HAP-1 (cell line): ENCODE measurements at places on chromosomes 3 and 15.

DNA sequence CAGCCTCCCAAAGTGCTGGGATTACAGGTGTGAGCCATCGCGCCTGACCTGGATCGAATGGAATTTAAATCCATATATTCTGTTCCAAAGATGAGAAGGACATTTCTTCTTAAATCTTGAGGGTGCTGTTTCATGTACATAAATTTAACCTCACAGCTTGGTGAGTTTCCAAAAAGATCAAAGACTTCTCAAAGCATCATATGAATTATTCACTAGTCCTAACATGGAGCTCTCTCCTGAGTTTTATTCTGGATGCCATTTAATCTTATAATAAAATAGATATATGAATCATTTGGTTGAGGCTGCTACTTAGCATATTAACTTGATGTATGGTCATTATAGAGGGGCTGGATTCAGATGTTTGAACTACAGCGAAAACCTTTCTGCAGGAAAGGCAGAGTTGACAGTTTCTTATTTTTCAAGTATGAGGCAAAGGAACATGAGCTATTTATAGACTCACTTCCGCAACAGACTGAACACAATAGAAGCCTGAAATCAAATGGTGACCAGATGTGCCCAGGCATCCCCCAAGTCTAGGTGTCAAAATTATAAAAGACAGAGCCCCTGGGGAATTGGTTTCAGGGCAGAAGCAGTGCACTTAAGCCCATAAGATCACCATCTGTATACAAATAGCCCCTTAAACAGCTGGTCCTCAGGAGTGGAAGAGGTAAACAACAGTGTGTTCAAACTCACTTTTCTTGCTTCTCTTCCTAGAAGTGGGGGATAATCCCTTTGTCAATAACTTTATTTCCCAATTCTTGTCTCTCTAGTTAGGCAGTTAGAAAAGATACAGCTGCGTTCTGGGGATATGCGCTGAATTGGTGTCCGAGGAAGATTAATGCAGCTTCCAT, 29.7 kb downstream of the STARD9 start:
- DNase-seq, result no peak

- DNase-seq, result no peak
These were observed 11.7 kb upstream of the CCK start for GRCh38 chr3:42277676-42278075.

DNA sequence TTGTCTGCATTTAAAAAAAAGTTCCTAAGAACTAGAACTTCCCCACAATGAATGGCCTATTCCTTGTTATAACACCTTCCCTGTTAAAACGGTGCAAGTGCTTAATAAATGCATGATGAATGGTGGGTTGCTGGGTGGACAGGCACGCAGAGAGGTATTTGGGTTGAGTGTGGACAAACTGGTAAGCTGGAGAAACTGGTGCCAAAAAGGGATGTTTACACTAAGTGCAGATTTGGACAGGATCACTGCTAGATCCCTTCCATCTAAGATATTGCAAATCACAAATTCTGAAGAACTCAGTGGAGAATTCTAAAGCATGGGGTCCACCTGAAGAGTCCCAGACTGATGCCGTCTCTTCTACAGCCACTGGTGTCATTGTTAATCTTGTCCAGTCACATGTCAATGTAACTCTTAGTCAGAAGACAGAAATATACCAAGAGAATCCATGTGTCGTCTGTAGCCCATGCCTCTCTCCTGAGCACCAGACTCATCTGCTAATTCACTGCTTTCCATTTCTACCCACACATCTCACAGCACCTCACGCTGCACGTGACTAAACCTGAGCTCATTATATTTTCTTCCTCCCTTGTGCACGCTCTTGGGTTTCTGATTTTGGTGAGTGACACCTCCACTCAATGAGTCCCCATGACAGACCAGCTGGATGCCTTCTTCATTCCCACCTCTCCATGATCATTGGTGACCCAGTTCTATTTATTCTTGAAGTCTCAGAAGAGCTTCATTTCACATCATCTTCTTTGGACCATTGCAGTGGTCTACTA, 328.9 kb downstream of the THSD4 start:
- DNase-seq, result no peak

GRCh38 chr15:41377978-41378377, 24.3 kb downstream of the NDUFAF1 start:
- DNase-seq, result no peak

GRCh38 chr3:19645093-19645492, 288.9 kb downstream of the EFHB start:
- DNase-seq, result no peak

DNA sequence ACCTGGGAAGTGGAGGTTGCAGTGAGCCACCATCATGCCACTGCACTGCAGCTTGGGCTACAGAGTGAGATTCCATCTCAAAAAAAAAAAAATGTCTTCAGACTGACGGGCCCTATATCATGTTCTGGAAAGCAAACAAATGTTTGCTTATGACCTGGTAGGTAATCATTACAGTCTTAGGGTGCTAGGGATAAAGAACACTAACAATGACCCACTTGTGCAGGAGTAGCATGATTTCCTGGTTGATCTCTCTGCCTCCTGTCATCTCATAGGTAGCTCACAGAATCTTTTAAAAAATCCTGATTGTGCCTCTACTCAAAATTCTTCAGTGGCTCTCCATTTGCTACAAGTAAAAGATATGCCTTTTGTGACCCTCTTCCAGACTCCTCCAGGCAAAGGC, 74.5 kb upstream of the TSPAN3 start:
- DNase-seq, result no peak

DNA sequence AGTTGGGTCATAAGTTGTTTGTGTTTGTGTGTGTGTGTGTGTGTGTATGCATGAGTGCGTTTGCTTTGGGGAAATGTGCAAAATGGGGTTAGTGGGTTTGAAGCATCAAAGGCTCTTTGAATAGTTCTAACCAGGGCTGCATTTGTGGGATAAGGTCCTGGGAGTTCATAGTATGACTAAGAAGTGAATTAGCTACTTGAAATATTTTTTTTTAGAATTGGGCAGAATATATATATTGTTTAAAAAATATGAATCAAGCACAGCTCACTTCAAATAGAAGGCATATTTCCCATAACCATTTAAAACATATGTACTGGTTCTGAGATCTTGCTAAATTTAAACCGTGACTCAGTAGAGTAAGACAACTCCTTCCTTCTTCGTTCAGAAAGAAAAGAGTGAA, 43.1 kb downstream of the IGF2BP2 start:
- DNase-seq, result no peak

DNA sequence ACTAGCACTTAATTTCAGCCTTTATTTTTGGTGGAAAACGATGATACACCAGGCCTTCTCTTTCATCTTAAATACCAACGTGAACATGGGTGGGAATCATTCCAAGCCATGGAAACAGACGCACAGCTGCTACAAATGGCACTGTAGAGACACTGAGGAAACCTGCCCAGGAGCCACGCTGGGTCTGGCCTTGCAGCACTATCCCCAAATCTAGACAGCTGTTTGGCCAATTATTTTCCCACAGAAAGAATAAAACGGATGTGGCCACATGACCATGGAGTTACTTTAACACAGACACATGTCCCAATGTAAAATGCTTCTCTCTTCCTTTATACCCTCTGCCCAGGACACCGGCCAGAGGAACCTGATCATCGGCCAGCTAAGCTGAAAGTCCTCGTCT, 83.6 kb upstream of the OCA2 start:
- DNase-seq, result no peak

DNA sequence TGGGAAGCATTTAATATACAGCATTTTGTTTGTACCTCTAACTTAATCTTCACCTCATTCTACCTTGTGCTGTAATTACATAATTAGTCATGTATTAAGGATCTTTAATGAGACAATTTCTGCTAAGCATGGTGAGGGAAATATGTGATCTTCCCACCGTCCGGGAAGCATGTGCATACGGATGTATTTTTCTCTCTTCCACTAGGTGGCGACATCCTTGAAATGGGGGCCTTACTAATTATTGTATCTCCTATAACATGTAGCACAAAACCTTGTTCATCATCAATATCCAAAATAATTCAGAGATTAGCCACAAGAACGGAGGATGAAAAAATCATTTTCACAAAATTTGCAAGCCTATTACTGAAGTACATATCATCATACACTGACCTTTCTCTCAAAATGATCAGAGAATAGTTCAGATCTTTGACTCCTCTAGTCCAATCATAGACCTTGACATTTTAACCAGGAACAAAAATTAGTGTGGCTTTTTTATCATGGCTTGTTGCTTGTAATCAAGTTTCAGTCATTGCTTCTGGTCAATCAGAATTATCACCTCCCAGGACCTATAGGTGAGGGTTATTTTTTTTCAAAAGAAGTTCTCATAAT, 148.9 kb upstream of the GBE1 start:
- peak; percentile 58 for DNase-seq

GRCh38 chr15:67098768-67099282, 33.4 kb downstream of the SMAD3 start:
- DNase-seq, result no peak

- no peak for DNase-seq
These were observed 272.3 kb downstream of the IL5RA start for GRCh38 chr3:2837910-2838309.

DNA sequence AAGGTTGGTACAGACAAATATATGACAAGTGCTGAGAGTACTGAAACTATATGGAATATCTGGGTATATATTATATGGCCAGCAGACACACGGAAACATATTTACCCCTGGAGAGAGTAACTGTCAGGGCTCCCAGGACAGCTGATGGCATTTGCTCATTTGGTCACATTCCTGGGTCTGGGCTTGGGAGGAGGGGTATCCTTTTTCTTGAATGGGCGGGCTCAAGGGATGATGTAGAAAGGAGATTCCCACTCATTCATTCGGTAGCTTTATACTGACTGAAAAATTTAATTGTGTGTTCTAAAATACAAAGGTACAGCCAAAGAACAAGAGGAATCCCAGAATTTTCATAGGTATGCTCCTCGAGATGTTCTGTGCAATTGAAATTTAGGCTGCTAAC, 131.0 kb downstream of the KCNAB1 start:
- DNase-seq, result no peak

- no peak for DNase-seq
These were observed 61.3 kb downstream of the ZDHHC19 start for GRCh38 chr3:196149831-196150301.

- no peak for DNase-seq
These were observed 244.6 kb downstream of the STXBP5L start for GRCh38 chr3:121152573-121152972.

DNA sequence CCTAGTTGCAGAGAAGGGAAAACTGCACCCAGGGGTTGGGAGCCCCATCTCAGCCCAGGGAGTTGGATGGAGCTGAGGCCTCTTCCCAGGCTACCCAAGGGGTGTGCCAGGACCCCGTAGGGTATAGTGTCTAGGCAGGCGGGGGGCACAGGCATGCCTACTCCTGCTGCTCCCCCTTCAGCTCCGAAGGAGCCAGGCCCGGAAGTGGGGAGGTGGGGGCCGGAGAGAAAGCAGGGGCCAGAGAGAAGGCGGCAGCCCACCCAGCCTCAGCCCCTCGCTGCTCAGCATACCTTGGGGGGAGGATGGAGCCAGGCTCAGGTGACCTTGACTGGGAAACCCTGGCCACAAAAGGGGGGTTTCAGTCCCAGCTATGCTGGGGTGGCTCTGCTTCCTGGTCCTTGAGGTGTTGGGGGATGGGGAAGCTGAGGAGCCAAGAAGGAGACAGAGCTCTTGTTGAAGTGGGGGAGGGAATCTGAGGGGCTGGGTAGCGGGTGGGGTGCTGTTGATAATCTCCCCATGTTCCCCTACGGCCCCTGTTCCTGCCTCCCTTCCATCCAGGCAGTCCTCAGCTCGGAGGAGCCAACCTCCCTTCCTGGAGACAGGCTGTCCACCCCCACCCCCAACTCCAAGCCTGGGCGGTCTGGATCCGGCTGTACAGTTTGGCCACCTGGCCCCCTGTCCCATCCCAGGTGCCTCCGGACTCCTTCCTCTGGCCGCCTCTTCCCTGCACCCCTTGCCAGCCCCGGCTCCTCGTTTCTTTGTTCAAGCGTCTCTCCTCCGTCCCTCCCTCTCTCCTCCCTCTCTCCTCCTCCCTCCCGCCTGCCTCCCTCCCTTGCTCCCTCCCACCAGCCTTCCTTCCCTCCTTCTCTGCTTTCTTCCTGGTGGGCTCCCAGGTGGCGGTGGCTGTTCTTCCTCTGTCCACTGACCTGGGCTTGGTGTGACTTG, 1.7 kb downstream of the SEMA3F start:
- DNase-seq, result no peak

DNA sequence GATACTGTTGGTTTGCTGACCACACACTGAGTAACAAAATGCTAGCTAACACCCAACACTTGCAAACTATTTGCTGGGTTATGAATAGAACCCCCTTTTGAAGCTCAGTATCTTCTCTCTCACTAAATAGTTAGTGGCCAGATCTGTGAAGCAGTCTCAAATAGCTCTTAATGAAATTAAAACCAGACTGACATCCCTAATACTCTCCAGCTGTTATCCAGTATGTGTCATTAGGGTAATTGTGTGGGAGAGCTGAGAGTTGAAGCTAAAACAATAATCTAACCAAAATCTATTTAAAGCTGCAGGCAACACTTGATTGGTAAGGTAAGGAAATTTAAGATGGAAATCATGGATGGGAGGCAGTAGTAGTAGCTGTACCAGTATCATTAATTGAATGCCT, 110.4 kb upstream of the RORA start:
- no peak for DNase-seq

GRCh38 chr15:43948691-43949325, 122.0 kb downstream of the WDR76 start:
- no peak for DNase-seq

DNA sequence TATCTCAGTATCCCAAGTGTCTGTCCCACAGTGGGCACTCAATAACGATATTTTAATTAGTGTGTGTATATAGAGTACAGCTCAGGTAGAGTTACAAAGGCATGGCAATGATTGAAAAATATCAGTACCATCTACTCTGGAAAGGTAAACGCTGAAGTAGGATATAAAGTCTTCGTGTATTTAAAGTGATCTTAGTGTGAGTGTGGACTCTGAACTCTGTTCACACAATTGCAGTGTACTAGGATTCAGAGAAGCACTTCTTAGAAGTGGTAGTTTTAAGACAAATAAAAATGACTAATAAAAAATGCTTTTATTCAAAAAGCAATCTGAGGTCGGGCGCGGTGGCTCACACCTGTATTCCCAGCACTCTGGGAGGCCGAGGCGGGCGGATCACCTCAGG, 62.9 kb upstream of the RAP2B start:
- DNase-seq, result no peak

DNA sequence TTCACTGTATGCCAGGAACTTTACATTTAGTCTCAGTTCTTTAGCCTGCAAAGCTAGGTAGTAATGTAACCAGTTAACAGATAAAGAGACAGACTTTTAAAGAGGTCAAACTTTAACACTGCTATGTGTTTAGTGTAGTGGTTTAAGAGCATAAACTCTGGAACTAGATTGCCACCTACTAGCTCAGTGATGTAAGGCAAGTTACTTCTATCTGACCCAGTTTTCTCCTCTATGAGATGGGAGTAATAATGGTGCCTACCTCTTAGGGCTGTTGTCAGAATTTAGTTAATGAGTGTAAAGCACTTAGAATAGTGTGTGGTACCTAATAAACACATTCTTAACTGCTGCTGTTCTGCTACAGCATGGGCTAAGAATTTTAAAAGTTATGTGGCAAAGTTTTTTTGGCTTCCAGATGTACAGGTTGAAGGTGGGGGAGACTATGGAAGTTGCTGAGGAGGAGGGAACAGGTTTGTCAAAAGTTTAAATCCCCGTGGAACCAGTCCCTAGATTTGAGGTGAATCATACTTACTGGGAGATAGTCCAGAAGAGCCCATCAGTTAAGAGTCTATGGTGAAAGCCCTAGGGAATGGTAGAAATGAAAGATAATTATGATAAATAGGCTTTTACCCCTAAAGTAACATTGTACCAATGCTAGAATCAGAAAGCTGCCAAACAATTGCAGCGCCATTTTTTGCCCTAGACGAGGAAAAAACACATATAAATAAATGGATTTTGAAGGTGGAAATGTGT, 13.9 kb downstream of the TSC22D2 start:
- DNase-seq, result no peak

- DNase-seq, result peak; percentile 47
These were observed 150.7 kb downstream of the SSR3 start for GRCh38 chr3:156404217-156404616.
